Caudate nucleus (tissue), 63 donors: ENCODE measurements at places on chromosomes 5 and 9.

DNA sequence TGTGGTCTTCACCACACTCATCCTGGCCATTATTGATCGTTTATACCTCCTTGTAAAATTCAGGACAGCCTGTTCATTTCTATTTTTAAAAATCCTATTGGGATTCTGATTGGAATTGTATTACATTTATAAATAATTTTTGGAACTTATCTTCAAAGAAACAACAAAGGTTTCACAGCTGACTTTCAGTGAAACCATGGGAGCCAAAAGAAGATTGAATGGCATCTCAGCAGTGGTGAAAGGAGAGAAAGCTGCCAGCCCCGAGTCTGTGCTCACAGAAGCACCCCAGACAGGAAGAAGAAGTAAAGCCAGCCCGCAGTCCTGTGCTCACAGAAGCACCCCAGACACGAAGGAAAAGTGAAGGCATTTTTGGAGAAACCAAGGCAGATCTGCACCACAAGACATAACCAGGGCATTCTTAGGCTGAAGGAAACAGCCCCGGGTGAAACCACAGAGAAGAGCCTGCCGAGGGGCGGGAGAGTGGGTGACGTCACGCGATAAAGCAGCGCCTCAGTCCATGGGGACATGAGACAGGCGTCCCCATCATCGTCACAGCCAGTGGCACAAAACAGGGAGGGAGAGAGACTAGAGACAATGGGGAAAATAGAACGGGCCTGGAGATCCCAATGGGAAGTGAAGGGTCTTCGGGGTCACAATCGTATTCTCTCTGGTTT, 42.5 kb upstream of the SLC9A3 start:
- DNase-seq: no peak

DNA sequence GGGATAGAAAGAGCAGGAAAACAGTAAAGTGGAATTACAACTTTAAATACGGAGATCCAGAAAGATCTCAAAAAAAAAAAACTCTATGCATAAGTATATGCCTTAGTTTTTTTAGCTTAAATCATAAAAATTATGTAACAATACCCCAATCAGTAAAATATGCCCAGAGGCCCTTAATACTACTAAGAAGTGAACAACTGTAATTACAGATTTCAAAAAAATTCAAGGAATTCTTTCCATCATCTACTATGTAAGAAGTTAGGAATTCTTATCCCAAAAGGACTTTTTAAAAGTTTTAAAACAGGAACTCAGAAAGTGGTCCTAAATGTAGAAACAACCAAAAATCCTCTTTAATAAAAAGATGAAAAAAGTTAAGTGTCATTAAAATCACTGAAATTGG, 111.3 kb downstream of the SSBP2 start:
- DNase-seq: no peak

- DNase-seq: no peak
Observed at GRCh38 chr9:131475956-131476776, 26.6 kb upstream of the POMT1 start.

- no peak for DNase-seq
Observed at GRCh38 chr5:51889703-51890102, 506.5 kb downstream of the ISL1 start.

- DNase-seq: no peak
Observed at GRCh38 chr5:57179262-57180200, 5.7 kb downstream of the GPBP1 start.

- DNase-seq: no peak
Observed at GRCh38 chr9:99118782-99119466, 14.0 kb downstream of the TGFBR1 start.

- no peak for DNase-seq
Observed at GRCh38 chr5:137619191-137619870, 116.6 kb downstream of the KLHL3 start.

DNA sequence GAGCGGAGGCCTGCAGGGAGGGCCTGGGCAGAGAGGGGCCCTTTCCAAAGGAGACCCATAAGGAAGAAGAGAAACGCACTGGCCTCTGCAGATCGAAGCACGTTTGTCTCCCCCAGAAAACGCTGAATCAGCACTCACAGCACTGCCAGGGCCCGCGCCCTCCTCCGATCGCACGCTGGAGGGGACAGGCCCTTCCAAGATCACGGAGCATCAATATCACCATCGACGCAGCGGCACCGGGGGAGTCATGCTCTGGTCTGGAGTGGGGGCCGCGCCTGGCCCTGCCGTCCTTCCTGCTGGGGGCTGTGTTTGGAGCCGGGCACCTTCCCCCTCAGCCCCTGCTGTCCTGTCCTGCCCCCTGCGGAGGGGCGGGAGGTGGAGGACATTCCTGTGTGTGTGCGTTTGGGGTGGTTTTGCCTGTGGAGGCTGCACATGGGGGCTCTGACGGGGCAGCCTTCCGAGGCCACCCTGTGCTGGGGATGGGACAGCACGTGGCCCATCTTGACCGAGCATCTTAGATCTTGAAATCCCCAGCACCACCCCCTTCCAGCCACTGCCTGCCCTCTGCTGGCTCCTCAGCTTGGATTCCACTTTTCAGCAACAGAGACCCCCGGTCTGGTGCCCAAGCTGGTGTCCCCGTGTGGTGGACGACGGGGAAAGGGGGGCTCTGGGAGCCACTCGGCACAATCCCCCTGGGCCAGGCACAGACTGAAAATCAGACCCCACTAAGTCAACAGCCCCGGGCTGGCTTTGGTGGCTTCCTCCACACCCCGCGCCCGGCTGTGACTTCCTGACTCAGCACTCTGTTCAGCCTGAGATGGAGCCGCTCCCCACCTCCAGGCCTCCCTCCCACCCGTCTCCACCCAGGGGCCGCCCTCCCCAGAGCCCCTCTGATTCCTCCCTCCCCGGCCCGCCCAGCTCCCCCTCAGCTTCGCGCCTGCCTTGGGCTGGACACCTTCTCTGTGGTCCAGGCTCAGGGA, 8.3 kb downstream of the TMEM250 start:
- no peak for DNase-seq

DNA sequence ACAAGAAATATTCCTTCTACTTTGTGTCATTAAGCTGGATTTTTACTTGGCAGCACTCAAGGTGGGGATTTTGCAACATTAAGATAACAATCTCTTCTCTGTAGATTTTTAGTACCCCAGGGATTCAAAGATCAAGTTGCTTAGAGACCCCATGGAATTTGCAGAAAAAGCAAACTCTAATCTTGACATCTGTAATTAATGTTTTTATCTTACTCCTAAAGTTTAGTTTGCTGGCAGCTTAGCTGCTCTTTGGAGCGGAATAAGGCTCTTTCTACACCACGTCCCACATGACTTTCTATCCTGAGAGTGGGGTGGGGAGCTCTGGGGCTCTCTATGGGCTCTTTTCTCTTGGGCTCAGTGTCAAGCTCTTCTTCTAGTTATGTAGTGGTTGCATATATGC, 21.7 kb upstream of the SPDL1 start:
- DNase-seq: no peak

DNA sequence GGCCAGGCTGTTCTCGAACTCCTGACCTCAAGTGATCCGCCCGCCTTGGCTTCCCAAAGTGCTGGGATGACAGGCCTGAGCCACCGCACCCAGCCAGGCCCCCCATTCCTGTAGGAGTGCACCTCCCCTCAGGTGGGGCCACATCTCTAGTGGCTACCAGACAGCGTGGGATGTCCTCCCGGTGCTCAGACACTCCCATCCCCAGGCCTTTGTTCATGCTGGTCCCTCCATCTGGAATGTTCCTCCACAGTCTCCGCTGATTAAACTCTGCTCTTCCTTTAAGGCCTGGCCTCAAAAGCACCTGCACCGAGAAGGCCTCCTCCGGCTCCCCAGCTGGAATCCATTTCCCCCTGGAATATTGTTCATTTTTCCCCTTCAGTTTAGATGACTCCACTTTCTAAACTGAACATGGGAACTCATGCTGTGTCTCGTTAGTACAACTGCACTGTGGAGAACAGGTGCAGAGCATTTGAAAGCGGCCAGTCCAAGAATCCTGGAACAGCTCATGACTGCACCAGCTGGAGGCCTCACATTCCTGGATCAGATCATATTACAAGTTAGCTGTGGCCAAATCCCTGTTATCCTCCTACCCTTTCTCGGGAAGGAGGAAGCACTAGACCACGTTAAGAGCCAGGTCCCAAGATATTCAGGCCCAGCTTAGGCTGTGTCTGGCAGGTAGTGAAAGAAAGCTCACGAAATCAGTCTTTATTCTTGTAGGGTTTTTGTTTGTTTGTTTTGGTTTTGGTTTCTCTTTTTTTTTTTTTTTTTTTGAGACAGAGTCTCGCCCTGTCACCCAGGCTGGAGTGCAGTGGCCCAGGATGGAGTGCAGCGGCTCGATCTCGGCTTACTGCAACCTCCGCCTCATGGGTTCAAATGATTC, 10.8 kb upstream of the PRRC2B start:
- DNase-seq: no peak

DNA sequence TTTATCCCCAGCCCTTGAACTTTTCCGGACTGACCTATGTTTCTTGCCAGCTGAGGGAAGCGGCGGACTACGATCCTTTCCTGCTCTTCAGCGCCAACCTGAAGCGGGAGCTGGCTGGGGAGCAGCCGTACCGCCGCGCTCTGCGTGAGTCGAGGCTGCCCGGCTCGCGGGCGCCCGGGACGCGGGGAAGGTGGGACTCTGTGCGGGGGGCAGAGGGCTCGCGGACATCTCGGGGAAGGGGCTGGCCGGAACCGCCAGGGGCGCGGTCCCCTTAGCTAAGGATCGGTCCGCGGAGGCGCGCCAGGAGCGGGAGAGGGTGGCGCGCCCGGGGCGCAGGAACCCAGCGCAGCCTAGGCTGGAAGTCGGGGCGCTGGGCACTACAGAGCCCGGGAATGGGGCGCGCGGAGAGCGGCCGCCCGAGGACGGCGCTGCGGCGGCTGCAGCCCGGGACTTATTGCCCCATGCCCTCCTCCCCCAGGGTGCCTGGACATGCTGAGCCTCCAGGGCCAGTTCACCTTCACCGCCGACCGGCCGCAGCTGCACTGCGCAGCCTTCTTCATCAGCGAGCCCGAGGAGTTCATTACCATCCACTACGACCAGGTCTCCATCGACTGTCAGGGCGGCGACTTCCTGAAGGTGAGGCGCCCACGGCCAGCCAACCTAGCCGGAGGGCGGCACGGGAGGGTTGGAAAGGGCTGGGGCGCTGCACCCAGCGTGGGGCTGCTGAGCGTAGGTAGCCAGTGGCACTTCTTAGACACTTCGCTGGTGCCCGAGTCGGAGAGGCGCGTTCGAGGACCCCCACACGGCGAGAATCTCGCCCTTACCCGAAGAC, 922 bp downstream of the CRHBP start:
- DNase-seq: no peak

DNA sequence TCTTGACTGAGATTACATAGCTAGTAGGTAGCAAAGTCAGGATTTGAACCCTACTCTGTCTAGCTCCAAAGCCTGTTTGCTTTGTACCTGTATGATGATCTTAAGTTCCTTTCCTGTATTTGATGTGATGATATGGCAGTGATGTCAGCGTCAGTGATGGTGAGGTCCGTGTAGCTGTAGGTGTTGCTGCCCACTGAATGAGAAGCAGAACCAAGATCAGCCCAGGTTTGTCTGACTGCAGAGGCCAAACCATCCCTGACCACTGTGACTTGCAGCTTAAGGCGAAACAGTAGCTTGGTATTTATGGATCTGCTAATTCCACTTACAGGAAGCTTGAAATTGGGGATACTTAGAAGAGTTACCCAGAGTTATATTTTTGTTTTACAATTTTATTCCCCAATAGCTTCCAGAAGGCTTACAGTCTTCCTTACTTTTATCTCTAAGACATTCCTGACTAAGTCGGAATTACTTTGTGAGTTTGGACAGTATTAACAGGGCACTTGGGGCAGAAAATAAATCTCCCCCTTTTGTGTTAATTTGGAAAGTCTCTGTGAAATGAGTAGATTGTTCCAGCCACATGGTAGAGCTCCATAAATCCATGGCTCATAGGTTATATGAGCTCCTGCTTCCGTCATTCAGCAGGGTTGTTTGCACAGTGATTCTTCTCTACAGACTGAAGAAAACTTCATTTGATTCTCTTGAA, 273.4 kb downstream of the NR3C1 start:
- DNase-seq: no peak

DNA sequence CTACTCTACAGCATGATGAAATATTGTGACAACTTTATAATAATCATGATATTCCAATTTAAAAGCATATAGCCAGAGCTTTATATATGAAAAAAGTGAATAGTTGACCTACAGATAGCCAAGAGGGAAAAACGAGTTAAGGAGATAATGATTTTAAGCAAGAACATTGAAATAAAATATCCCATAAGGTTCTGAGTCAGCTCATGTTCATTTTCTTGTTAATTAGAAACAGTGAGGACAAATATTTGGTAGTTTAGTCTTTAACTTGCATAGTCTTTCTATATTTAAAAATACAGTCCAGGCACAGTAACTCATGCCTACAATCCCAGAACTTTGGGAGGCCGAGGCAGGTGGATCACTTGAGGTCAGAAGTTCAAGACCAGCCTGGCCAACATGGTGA, 55.8 kb upstream of the CDH6 start:
- DNase-seq: no peak

- DNase-seq: no peak
Observed at GRCh38 chr5:74477761-74478160, 162.8 kb downstream of the ENC1 start.

DNA sequence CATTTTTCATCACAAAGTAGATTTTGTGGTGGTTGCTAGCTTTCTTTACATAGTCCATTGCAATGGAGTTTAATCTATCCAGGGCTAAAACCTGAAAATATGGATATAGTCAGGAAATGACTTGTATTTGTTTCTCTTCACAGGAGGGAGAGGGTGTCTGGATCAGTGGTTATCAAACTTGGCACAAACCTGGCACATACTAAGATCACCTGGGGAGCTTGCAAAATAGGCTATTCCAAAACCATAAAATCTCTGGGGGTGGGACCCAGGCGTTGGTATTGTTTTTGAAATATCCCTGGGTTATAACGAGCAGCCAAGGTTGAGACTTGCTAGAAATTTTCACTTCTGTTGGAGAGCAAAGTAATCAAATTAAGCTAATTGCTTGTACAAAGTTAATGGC, 179.9 kb downstream of the PCSK1 start:
- DNase-seq: no peak

DNA sequence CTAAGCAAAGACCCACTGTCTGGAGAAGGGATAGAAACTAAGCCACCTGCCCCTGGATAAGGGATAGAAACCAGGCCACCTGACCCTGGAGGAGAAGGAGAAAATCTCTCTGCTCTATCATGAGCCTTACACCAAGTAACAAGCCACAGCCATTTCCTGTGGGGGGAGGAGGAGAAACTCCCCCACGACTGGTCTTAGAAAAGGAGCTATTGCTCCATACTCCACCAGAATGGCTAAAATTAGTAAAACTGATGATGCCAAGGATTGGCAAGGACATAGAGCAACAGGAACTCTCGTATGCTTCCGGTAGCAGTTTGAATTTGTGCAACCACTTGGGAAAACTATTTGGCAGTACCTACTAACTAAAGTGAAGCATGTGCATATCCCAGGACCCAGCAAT, 70.8 kb downstream of the ACTL7B start:
- no peak for DNase-seq

- DNase-seq: no peak
Observed at GRCh38 chr5:154460172-154460571, 14.4 kb downstream of the SAP30L start.

DNA sequence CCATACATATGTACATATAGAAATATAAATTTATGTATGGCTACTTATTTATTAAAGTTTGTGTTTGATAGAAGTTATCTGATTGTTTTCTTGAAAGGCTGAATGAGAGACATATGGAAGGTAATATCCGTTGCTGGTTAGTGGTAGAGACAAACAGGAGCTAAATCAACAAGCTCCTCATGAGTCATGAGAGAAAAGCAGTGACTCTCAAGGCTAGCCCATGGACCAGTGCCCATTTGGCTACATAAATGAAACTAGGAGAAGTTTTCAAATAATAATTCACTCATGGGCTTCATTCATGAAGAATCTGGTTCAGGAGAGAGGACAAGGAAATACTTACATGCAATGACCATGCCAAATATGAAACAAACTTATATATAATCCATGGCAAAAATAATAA, 504.5 kb upstream of the ITGA1 start:
- DNase-seq: no peak

- DNase-seq: no peak
Observed at GRCh38 chr9:99326112-99326916, 104.2 kb downstream of the SEC61B start.
